Stimulated activated CD8-positive, alpha-beta memory T cell treated with anti-CD3 and anti-CD28 coated beads, Interleukin-4, amount 100 ng/mL, for 4 hours (primary cell): ENCODE measurements at places on chromosomes 4 and X.
A peak's percentile ranks its signal among the peaks of the same experiment; 100 is the strongest.

- DNase-seq = no peak
These were observed 61.7 kb downstream of the EVC start for GRCh38 chr4:5772528-5773270.

DNA sequence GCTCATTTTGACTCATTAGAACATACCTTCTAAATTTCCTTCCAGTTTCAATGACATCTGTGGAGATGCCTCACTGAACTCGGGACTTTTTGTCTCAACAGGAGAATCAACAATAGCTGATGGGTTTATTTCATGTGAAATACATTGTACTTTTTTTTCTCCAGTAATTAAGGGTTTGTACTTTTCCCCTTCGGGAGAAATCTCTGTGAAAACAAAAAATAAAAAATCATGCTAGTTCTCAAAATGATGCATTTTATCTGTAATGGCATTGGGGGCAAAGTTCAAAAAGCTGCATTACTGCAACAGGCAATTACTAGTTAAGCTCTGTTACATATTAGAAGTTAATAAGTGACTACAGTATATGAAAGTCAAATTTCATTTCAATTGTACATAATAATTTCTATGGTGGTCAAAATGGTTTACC lies 167.3 kb upstream of the SH3RF1 start:
- DNase-seq = no peak

GRCh38 chrX:150486011-150486410 lies 82.4 kb upstream of the MTM1 start:
- DNase-seq = peak; percentile 19

DNA sequence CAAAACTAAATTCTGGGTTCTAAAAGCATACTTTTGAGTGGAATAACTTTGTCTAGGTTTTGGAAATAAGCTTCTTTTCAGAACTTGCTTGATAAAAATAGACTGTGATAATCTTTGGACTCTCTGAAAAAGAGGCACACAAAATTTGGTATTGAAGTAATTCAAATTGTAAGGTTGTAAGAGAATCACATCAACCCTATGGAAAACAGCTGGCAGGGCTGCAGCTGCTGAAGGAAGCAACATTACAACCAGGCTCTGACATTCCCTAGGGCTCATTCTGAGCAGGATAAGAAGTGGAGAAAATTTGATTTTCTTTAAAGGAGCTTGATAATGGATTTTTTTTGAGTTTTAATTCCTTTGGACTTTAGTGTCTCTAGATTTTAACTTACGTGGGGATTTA lies 147.6 kb downstream of the FSTL5 start:
- no peak for DNase-seq

DNA sequence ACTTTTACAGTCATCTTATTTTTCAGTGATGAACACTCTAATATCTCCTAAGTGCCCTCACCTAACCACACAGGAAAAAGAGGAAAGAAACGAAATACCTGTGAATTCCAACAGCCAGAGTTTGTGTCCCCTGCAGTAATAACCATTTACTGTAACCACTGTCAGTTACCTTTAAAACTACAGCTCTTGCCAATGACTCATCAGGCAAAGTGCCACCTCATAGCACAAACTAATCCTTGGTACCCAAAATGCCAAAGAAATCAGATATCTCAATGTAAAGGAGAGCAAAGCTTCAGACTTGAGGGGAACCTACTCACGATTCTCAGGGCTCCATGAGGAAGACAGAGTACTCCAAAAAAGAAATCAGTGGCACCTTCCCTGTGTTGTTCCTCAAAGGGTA lies 146.5 kb downstream of the NDST3 start:
- no peak for DNase-seq

DNA sequence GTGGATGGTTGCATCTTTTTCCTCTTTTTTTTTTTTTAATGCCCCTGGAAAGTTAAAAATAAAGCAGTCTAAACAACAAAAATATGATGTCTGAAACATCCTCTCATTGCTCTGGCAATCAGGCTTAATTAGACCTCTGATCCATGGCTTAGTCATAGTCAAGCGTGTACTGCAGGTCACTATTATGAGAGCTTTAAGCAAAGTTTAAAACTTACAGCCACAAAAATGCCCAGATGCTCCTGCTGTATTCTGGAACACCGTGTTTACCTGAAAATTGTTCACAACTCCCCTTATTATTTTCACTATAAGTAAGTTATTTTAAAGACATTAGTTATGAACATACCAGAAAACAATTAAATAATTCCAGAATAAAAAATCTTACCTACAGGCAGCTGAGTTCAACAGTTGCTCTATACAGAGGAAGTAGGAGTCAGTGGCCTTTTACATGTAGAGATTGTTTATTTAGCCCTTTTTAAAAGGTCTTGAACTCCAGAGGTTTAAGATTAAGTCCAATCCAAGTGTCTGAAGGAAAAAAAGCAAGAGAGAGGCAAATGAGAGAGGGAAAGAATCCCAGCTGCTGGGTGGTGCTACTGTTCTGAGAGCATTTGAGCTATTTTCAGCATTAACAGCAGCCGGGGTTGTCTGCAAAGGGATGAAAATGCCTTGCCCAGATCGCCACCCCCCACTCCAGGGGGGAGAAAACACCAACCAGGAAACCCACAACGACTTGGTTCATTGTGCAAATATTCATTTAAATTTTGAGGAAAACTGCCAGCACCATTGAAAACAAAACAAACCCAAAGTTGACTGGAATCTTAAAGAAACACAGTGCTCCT lies 36.9 kb downstream of the SORBS2 start:
- no peak for DNase-seq

GRCh38 chr4:88102026-88102425 lies 56.4 kb downstream of the ABCG2 start:
- no peak for DNase-seq
